ENCODE measurements at places on chromosomes 3 and 15.

DNA sequence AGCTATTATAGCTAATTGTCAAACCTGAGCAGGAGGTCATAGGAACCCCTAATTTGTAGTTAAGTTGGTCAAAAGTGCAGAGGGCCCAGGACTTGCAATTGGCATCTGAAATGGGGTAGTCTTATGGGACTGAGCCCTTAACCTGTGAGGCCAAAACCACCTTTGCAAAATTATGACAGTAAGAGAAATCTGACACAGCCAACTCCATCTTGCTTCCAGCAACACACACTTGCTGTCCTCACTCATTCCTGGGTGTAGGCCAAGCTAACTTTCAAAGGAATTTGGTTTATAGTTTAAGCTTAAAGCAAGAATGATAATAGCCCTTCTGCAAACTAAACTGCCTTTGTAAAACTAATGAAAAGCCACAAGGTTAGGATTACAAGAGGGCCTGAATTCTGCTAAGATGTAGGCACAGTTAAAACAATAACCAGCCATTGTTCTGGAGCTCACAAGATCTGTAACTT, 57.6 kb upstream of the FRMD4B start:
- H3K4me3 ChIP-seq = no peak overlapping the region
- no peaks in the 10 kb centered on the region for H3K36me3 ChIP-seq
- H3K4me1 ChIP-seq = peaks cover 2% of the 10 kb centered on the region
- no peak for DNase-seq
- no peak overlapping the region for H3K27ac ChIP-seq

- H3K4me1 ChIP-seq = no peaks in the 10 kb centered on the region
- DNase-seq = no peak
- H3K27me3 ChIP-seq = no peaks in the 10 kb centered on the region
- H3K36me3 ChIP-seq = peaks cover 20% of the 10 kb centered on the region
- no peak overlapping the region for H3K4me3 ChIP-seq
- no peak overlapping the region for H3K27ac ChIP-seq
Measured at GRCh38 chr3:111923095-111923771, 55.6 kb upstream of the ABHD10 start.

DNA sequence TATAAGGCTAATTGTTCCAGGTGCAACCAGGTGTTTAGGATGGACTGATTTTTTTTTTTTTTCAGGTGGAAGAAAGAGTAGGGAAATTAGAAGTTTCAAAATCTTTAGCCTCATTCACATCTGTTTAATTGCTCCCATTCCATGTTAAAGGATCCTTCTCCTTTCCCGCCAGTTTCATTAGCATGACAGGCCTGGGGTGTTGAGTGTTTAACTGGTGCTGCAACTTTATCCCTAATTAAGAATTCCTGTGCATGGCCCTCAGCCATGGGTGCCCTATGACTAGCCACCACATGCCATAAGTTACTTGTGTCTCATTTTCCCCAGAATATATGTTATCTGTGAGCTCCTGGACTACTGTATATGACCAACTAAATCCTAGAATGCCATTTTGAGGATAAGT, 501.4 kb downstream of the NSUN3 start:
- no peak overlapping the region for H3K27ac ChIP-seq
- H3K4me1 ChIP-seq = no peaks in the 10 kb centered on the region
- H3K27me3 ChIP-seq = no peaks in the 10 kb centered on the region
- no peak overlapping the region for H3K4me3 ChIP-seq
- DNase-seq = no peak

GRCh38 chr3:21839176-21839575, 88.2 kb upstream of the ZNF385D start:
- no peak for DNase-seq
- H3K27ac ChIP-seq = no peak overlapping the region
- no peaks in the 10 kb centered on the region for H3K4me1 ChIP-seq
- H3K4me3 ChIP-seq = no peak overlapping the region

- no peak for DNase-seq
- no peak overlapping the region for H3K4me3 ChIP-seq
- no peak overlapping the region for H3K27ac ChIP-seq
- H3K27me3 ChIP-seq = no peaks in the 10 kb centered on the region
- no peaks in the 10 kb centered on the region for H3K36me3 ChIP-seq
Measured at GRCh38 chr3:178385280-178385952, 150.8 kb upstream of the KCNMB2 start.

GRCh38 chr3:100899440-100900091, 93.7 kb downstream of the ABI3BP start:
- peaks cover 2% of the 10 kb centered on the region for H3K4me1 ChIP-seq
- H3K4me3 ChIP-seq = no peak overlapping the region
- DNase-seq = no peak
- no peaks in the 10 kb centered on the region for H3K36me3 ChIP-seq
- H3K27ac ChIP-seq = no peak overlapping the region
- H3K27me3 ChIP-seq = peaks cover 2% of the 10 kb centered on the region

GRCh38 chr3:120460862-120461261, 10.1 kb upstream of the FSTL1 start:
- no peaks in the 10 kb centered on the region for H3K4me1 ChIP-seq
- no peaks in the 10 kb centered on the region for H3K36me3 ChIP-seq
- DNase-seq = no peak
- no peak overlapping the region for H3K27ac ChIP-seq

DNA sequence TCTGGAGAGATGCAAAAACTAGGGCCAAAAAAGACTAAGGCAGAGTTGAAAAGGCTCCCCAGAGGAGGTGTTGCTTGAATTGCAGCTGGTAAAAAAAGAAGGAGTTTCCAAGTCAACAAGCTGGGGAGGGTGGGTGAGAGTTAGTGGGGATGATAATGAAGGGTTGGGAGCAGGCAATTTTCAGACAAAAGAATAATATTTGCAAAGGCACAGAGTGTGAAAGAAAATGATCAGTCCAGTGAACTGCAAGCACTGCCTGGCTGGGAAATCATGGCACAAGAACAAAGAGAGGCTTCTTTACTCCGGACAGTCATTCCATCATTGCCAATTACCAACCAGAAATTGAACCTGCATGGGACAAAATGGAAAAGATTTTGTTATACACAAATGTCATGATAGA, 42.2 kb downstream of the C3orf85 start:
- H3K27me3 ChIP-seq = no peaks in the 10 kb centered on the region
- H3K4me3 ChIP-seq = no peak overlapping the region
- DNase-seq = no peak
- H3K4me1 ChIP-seq = no peaks in the 10 kb centered on the region

DNA sequence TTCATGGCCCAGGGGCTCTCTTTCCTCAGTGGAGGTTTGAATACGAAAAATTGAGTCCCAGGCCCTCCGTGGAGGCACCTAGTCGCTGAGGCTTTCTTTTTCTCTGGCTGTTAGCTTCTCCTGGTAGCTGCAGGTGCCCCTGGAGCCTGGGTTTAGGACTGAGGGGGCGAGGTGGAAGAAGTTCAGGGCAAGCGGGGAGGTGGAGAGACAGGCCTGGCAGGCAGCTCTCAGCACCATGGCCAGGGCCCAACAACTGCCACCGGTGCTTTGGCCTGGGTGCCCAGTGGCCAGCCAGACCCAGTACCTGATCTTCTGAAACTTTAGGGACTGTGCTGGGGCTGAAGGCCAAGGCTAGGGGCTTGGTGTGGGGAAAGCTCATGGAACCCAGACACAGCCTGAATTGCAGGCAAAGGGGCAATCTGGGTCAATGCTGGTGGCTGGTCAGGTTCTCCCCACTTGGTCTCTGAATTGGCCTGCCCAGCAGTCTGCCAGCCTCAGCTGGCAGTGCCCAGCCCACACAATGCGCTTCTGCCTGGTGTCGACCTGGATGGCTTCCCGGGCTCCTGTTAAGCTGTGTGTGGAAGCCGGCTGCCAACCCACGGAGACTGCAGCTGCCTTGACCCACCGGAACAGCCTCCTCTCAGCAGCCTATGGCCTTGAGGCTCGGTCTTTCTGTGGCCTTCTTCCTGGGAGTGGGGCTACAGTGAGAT, 30.3 kb upstream of the POLG start:
- peaks cover 17% of the 10 kb centered on the region for H3K4me1 ChIP-seq
- H3K4me3 ChIP-seq = no peak overlapping the region
- H3K27ac ChIP-seq = no peak overlapping the region
- H3K36me3 ChIP-seq = no peaks in the 10 kb centered on the region
- H3K27me3 ChIP-seq = peaks cover 75% of the 10 kb centered on the region

GRCh38 chr3:183212565-183212964, 40.5 kb upstream of the B3GNT5 start:
- no peak for DNase-seq
- H3K27me3 ChIP-seq = peaks cover 33% of the 10 kb centered on the region
- H3K4me1 ChIP-seq = peaks cover 32% of the 10 kb centered on the region
- H3K27ac ChIP-seq = no peak overlapping the region

Measured in activated B cell treated with CpG ODN at 0.5 μM for 24 hours (primary cell).